Calu3 (cell line): ENCODE measurements at places on chromosomes 16 and 17.
A peak's percentile ranks its signal among the peaks of the same experiment; 100 is the strongest.

- DNase-seq, result no peak
Measured at GRCh38 chr16:81608523-81609209, 164.1 kb downstream of the CMIP start.

DNA sequence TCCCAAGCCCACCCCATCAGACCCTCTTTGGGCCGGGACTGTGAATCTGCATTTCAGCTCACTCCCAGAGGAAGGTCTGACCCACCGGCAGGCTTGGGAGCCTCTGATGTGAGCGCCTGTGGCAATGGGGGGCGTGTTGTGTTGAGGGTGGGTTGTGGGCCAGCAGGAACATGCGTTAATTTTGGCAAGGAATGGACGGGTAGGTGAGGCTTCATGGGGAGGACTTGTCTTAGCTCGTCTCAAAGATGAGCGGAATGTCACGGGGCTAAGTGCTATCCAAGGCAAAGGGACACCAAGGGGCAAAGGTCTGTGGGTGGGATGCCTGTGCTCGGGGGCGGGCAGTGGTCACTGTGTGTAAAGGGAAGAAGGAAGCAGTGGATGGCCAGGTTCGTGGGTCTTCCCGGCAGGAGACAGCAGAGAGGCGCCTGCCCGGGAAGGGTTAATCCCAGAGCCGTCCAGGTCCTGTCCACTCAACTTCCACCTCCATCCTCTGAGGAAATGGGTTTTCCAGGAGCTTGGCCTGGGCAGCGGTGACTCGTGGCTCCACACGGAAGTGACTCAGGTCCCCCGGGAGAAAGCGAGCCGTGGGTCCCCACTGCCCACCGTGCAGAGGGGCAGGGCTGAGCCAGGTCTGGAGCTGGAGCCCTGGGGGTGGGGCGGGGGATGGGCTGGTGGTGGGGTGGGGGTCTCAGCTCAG is 17.4 kb downstream of the ADGRG1 start:
- no peak for DNase-seq

DNA sequence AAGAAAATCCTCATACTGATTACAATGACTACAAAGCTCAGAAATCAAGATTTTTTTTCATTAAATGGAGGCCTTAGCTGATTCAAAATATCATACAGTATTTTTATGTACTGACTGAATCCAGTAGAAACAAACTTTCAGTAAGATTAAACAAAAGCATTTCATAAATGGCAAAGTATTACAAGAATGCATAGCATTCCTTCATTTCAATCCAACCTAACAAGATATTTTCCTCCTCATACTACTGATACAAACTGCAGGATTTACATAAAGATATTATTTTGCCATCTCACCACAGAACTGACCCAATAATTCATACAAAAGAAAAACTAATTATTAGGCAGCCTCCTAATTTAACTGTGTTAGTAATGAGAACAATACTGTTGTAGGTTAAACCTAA is 6.2 kb upstream of the KANSL1 start:
- DNase-seq, result no peak

- no peak for DNase-seq
Measured at GRCh38 chr16:79918916-79919315, 318.4 kb upstream of the MAF start.

GRCh38 chr17:57407287-57408070 is 151.2 kb downstream of the MSI2 start:
- DNase-seq, result peak; percentile 75
